Activated CD8-positive, alpha-beta memory T cell treated with anti-CD3 and anti-CD28 coated beads for 4 hours (primary cell): ENCODE measurements at places on chromosomes 12 and 14.

DNA sequence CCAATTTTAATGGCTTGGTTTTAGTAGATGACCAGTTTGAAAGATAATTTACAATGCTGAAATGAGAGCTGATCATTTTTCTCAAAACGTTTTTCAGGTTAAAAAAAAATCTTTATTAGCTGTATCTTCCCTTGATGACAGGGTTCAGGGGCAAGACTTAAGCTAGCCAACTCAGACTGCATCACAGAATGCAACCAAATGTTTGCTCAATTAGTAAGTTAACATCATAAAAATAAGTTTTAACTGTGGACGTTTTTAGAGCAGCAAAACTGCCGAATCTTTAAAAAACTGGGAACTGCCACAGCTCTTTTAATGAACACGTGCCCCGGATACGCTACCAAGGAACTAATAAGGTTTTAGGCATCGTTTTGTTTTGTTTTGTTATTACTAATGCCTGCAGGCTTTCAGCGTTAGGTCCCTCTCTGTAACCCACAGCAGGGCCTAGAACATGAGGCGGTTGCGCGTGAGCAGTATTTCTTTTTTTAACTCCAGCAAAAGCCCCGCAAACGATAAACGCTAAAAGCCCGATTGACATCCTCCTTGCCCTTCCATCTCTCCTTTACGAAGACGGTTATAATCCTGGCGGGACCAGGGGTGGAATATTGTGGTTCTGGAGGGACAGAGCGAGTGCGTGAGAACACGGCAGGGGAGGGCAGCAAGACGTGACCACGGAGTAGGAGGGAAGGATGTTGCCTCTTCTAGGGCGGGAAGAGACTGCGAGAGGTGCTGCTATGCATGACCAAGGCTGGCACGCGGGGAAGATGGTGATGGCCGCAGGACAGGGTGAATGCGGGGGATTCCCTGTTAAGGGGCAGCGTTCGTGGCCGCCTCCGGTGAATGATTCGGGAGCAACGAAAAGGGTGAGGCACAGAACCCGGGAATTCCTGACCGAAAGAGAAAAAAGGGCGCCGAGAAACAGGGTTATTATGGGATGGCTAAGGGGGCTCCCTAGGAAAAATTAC lies 652 bp downstream of the SUPT16H start:
- DNase-seq, result no peak

DNA sequence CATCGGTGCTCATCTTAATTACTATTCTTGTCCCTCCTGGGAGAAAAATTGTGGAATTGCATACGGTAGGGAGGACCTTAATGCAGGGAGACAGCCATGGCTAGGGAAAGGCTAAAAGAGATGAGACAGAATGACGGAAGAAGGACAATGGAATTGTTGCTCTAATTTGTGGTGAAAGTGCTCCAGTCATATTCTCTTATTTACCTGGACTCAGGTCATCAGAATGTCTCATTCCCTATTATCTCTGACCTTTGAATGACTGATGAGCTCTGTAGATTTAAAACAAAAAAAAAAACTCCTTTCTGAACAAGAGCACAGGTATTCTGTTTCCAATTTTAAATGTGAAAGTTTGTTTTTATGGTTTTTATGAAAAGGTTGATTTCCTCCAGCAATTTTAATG lies 8.6 kb upstream of the EPS8 start:
- no peak for DNase-seq

DNA sequence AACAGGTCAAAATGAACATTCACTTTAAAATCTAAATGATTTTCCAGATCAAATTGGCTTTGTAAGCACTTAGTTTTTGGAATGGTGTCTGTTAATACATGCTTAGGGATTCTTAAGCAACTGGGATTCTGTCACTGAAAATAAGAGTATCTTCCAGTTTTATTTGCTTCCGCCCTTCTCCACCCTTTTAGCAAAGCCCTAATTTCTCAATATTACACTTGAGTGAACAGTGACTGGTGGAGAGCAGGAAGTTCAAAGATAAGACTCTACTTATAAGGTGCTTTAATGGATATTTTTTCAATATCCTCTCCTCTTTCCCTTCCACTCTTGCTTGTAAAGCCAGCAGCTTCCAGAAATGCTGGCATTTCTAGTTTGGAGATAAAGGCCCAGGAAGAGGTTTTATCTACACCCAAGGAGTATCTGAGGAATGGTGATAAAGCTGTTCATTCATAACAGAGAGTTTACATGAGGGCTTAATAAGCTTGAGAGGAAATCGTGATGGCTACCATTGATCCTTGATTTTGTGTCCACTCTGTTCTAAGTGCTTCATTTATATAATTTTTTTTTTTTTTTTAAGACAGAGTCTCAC lies 265.9 kb upstream of the PRICKLE1 start:
- no peak for DNase-seq

DNA sequence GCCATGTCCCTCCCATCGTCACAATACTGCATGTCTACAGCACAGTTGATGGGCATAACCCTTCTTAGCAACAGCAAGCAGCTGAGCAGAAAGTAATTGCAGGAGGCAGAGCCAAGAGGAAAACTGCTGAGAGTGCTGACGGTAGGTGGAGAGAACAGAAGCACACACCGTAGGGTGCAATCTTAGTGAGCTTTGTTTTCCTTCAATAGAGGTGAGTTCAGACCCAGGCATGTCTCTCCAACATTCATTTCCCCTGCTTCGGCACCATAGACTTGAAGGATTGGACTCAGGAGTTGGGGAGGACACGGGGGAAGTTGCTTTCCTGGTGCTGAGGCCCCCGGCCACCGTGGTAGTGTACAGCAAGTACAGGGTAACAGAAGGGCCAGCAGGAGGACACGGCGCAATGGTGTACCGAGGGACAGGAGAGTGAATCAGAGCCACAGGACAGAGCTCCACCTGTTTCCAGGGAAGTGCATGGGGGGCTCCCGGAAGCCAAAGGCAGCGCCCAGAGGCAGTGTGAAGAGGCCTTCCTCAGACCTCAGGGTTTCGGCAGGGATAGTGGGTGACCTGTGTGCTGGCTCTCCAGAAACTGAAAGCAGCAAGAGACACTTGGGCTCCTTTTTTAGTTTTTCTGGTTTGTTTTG lies 36.3 kb upstream of the SINHCAF start:
- no peak for DNase-seq

- DNase-seq, result no peak
Observed at GRCh38 chr14:103545219-103545914, 16.4 kb downstream of the TRMT61A start.

- DNase-seq, result no peak
Observed at GRCh38 chr12:109020146-109020795, 597 bp downstream of the SVOP start.

DNA sequence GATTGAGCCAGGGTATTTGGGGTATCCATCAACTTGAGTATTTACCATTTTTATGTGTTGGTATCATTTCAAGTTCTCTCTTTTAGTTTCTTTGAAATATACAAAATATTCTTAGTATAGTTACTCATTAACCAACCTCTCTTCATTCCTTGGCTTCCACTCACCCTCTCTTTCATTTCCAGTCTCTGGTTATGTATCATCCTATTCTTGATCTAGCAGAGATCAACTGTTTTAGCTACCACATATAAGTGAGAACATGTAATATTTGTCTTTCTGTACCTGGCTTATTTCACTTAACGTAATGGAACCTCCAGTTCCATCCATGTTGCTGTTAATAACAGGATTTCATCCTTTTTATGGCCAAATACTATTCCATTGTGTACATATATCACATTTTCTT lies 86.9 kb downstream of the DACT1 start:
- no peak for DNase-seq

- no peak for DNase-seq
Observed at GRCh38 chr14:45247427-45247826, 5.6 kb downstream of the MIS18BP1 start.

- no peak for DNase-seq
Observed at GRCh38 chr14:101215266-101215665, 311.7 kb upstream of the RTL1 start.

- peak; percentile 42 for DNase-seq
Observed at GRCh38 chr12:1811281-1811947, 9.0 kb upstream of the LRTM2 start.

GRCh38 chr12:55717011-55718007 lies 1.5 kb downstream of the BLOC1S1 start:
- DNase-seq, result no peak

DNA sequence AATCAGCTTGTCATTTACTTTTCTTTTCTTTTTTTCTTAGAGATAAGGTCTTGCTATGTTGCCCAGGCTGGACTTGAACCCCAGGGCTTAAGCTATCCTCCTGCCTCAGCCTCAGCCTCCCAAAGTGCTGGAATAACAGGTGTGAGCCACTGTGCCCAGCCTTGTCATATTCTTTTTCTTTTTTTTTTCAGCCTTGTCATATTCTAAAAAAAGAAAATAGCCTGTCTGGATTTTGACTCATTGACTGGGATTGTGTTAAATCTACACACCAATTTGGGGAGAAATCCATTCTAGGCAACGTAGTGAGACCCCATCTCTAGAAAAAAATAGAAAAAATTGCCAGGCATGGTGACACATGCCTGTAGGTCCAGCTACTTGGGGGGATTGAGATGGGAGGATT lies 24.1 kb downstream of the ATP5MC2 start:
- DNase-seq, result no peak

DNA sequence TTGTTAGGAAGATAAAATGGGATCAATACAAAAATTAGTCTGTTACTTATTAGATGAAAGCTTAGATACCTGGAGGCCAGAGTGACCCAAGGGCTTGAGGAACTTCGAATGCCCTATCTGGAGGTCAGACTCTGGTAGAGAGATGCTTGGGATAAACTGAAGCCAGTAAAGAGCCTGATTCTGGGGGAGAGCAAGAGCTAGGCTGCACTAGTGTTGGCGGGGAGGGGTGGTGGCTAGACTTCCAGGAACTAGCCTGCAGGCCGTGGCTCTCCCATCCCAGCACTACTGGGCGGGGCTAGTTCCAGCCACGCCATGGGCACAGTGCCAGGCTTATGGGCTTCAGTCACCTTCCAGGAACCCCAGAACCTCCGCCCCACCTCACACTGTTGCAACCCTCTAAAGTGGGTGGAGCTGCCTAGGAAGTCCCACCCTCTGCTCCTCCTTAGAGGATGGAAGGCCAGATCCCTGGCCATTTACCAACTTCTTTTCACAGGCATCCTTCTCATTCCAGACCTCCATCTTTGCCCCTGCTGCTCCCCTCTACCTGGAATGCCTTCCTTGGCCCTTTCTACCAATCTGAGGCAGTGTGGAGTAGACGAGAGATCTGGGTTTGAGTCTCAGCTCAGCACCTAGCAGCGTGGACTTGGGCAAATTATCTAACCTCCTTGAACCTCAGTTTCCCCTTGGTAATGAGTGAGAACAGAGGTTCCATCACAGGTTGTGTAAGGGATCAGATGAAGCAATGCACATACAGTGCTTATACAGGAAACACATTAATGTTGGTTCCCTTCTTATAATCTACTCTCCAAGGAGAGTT lies 6.3 kb upstream of the NFE2 start:
- DNase-seq, result no peak

GRCh38 chr12:110639336-110640141 lies 25.6 kb downstream of the TCTN1 start:
- DNase-seq, result no peak

DNA sequence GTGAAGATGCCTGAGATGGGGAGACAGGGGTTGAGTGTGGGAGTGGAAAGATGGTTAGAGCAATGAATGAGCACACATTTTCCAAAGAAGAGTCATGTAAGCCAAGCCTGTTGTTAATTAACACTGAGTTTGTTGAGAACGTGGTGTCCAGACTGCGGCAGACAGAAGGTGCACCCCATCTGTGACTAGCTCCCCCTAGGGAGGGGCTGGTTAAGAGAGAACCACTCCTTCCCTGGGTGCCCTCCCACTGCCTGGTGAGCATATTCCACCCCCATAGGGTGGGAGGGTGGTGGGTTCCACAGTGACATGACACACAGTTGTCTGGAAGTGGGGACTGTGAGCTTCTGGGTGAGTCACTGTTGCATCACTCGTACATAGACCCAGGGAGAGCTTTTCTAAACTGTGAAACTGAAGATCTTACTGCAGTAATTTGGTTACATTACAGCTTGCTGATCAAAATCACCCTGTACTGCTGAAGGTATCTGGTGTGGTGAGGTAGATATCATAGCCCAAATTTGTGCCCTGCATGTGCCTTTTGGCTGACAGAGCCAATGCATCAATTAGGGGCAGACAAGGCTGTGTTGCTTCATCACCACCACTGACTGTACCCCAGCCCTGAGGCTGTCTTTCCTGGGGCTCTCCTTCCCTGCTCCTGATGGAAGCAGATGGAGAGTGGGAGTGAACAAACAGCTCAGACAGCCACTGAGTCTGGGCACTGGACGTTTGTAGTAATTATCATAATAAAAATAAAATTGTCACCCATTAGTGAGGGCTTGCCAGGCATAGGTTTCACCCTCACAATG lies 150.9 kb downstream of the EMP1 start:
- DNase-seq, result no peak

- DNase-seq, result no peak
Observed at GRCh38 chr12:92550661-92551060, 152.1 kb upstream of the PLEKHG7 start.

GRCh38 chr12:75933101-75933500 lies 98.5 kb downstream of the PHLDA1 start:
- no peak for DNase-seq

DNA sequence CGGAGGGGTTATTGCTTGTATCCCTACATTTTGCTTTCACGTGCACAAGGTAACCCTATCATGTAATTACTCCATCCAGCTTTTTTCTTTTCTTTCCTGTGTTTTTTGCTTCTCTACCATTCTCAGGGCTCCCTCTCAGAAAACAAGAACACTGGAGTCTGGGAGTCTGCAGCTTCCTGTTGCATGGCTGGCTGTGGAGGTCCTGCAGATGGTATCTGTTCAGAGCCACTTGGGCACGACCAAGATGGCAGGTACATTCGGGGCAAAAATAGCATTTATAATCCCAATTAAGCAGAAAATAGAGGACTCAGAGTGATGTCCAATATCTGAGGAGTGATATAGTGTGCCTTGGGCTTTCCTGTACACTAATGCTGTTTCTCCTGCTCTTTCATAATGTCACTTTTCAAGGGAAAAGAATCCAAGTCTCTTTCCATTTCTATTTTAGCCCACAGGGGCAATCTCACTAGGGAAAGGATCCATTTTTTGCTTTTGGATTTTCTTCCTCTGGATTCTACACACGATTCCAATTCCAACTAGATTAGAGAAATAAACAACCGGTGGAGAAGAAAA lies 3.2 kb upstream of the NUMB start:
- DNase-seq, result no peak

- DNase-seq, result no peak
Observed at GRCh38 chr14:96117101-96117897, 78.1 kb downstream of the C14orf132 start.

DNA sequence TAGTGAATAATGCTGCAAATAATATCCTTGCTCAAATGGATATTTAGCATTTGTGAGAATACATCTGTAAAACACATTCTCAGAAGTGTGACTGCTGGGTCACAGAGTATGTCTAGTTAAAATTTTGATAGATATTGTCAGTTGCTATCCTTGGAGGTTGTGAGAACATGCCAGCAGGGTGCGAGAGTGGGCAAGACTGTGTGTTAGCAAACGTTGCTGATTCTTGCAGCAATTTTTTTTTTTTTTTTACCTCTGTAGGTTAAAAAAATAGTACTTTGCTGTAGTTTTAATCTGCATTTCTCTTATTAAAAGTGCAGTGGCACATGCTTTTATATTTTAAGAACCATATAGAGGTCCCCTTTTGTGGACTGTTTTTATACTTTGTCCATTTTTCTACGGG lies 4.5 kb upstream of the NYNRIN start:
- no peak for DNase-seq
